Foreskin melanocyte (primary cell): ENCODE measurements at places on chromosomes 16 and 17.
A peak's percentile ranks its signal among the peaks of the same experiment; 100 is the strongest.

GRCh38 chr17:73613271-73614233 is 30.7 kb downstream of the SDK2 start:
- DNase-seq: no peak

GRCh38 chr17:17603178-17603894 is 11.8 kb upstream of the PEMT start:
- DNase-seq: no peak

DNA sequence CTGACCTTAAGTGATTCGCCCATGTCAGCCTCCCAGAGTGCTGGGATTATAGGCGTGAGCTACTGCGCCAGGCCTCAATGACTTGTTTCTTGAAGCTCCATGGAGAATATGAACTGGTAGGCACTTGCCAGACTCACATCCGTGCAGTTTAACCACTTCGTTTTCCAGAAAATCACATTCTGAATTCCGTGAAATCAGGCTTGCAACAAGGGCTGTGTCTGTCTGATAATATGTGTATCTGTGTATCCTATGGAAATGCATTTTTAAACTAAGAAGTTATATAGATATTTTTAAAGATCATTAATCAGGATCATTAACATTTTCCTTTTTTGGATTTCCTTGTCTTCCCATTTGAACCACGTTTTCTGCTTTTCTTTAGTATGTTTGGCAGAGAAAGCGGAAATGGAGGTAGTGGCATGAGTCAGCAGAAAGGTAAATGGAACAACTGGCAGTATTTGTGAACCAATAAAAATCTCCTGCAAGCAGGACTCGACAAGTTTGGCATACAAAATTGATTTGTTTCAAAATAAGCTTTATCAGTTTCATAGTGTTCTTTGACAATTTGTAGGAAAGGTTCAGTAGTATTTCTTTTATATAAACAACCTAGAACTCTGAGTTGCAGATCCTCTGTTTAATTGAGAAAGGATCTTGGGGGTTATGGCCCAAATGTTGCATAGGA is 33.0 kb downstream of the USP10 start:
- no peak for DNase-seq

DNA sequence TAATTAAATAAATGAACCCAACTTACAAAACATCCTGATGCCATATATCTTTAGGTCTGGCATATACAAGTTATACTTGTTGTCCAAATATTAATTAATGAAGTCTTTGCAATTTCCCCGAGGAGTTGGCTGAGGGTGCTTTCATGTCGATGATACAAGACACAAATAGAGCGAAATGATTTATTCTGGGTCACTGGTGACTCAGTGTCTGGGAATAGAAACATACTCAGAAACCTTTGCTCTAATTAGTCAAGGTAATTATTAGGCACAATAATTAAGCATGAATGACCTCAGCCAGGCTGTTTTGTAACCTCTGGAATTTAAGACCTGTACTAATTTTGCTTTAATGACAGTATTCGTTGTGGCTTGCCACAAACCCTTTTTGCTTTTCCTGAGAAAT is 37.0 kb upstream of the HAPSTR1 start:
- no peak for DNase-seq

DNA sequence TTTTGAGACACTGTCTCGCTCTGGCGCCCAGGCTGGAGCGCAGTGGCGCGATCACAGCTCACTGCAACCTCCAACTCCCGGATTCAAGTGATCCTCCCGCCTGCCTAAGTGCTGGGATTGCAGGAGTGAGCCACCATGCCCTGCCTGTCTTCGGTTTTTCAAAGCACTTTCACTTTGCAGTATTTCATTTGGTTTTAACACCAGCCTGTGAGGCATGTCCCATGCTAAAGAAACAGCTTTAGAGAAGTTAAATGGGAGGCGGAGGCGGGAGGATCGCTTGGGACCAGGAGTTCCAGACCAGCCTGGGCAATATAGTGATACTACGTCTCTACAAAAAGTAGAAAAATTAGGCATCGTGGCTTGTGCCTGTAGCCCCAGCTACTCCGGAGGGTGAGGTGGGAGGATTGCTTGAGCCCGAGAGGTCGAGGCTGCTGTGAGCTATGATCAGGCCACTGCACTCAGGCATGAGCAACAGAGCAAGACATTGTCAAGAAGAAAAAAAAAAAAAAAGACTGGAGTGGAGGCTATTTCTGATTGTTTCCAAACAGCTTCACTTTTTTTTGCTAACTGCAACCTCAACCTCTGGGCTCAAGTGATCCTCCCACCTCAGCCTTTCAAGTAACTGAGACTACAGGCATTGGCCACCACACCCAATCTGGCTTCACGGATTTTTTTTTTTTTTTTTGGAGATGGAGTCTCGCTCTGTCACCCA is 1.3 kb downstream of the METTL23 start:
- DNase-seq: no peak

- DNase-seq: peak; percentile 13
Measured at GRCh38 chr17:12107905-12108304, 87.2 kb downstream of the MAP2K4 start.

GRCh38 chr16:35391328-35391727 is 1931.9 kb downstream of the TP53TG3F start:
- DNase-seq: peak; percentile 12

DNA sequence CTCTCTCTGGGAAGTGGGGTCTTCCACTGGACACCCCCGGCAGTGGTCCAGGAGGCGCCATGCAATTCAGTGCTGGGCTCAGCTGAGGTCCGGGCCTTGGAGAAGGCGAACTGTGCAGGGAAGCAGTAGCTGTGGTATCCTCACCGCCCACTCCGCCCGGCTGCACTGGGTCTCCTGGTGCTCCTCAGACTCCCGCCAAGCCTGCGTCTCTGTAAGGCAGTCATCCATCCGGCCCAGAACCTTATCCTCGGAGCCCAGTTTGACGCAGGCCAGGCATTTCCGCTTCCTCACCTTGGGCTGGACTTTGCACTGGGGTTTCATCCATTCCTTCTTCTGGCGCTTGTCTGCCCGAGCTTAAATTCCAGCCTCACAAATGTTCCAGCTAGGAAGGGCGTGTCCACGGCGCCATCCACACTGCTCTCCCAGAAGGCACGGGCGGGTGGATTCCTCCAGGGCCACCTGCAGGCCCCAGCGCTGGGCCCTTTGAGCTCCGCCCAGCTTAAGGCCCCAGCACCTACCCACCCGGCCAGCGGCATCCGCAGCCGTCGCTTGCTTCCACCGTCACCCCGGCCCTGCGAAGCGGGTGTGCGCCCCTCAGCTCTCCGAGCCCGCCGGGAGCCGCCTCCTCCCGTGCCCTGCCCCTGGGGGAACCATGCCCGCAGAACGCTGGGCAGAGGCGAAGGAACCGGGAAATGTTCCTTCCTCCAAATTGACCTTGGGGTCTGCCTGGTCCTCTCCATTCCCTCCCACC is 1884.8 kb downstream of the TP53TG3F start:
- DNase-seq: no peak

DNA sequence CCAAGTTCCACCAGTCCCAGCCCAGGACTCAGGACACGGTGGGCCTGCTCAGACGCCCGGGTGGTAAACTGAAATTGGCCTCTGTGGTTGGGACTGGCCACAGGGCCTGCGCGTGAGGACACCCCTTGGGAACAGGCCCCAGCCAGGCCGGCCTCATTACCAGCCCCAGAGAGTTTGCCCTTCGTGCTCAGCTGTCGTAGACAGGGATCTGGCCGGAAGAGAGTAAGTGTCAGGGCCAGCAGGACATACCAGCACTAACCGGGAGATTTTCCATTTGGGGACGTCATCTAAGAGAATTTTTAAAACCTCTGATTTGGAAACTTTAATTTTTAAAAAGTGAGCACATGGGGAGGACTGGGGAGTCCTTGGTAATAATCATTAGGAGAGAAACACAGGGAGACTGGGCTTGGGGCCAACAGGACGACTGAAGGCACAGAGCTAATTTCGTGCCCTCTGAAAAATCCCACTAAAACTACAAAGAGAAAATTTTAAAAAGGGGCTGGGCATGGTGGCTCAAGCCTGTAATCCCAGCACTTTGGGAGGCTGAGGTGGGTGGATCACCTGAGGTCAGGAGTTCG is 2.4 kb upstream of the RBFOX3 start:
- no peak for DNase-seq

GRCh38 chr16:27052007-27052406 is 14.7 kb upstream of the C16orf82 start:
- DNase-seq: no peak

- DNase-seq: peak; percentile 86
Measured at GRCh38 chr17:71438631-71439146, 682.1 kb upstream of the SOX9 start.

DNA sequence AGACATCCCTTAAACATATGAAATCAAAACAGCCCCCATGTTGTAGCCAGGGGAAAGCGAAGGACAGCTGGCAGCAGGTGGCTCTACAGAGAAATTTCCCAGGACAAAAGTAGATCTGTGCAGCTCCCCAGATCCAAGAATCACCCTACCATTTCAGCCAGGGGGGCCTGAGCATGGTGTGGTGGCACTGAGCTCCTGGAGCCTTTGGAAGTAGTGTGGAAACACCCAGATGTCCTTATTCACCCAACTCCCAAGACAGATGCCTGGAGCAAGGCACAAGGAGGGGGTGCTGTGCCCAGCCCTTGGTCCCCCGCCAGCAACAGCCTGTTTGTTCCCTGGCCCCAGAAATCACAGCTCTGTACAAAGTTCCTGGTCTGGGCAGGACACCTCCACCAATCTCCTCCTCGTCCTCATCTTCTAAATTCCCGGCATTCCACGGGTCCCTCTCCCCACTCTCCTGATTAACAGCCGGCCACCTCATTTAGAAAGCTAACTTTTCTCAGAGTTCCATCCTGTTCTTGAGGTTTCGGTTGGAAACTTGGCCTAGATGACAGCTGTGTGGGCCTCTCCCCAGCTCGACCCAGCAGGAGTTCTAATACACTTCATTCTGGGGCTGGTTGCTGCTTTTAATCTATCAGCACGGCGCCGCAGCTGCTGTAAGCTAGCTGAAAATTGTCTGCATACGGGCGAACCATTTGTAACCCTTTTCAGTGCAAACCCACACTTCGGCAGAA is 191.1 kb downstream of the C16orf78 start:
- no peak for DNase-seq

DNA sequence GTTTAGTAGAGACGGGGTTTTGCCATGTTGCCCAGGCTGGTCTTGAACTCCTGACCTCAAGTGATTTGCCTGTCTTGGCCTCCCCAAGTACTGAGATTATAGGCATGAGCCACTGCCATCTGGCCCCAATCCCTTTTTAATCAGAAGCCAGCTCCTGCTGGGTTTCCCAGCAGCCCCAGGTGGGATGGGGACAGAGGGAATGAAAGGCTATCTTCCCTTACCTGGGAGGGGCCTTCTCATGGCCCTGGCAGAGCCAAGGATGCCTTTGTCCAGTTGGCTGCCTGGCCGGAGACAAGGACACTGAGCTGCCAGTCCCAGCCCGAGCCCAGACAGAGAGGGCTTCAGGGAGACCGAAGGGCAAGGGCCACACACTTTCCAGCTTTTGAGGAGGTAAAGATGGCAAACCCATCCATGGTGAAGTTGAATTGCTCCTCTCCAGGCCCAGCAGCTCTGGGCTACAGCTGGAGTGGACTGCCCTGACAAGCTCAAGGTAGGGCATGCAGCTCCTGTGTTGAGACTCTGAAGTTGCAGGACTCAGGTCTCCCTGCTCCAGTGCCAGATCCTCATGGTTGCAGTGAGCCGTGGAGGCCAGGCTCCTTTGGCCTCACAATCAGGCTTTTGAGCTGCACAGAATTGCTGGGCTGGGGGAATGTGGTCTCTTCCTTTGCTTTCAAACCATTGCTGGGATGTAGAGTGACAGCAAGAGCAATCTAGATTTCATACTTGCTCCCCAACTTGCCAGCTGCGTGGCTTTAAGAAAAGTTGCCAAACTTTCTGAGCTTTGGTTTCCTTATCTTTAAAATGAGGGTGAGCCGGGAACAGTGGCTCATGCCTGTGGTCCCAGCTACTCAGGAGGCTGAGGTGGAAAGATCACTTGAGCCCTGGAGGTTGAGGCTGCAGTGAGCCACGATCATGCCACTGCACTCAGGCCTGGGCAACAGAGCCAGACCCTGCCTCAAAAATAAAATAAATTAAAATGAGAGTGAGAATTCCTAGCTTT is 44.5 kb upstream of the IL34 start:
- DNase-seq: no peak

DNA sequence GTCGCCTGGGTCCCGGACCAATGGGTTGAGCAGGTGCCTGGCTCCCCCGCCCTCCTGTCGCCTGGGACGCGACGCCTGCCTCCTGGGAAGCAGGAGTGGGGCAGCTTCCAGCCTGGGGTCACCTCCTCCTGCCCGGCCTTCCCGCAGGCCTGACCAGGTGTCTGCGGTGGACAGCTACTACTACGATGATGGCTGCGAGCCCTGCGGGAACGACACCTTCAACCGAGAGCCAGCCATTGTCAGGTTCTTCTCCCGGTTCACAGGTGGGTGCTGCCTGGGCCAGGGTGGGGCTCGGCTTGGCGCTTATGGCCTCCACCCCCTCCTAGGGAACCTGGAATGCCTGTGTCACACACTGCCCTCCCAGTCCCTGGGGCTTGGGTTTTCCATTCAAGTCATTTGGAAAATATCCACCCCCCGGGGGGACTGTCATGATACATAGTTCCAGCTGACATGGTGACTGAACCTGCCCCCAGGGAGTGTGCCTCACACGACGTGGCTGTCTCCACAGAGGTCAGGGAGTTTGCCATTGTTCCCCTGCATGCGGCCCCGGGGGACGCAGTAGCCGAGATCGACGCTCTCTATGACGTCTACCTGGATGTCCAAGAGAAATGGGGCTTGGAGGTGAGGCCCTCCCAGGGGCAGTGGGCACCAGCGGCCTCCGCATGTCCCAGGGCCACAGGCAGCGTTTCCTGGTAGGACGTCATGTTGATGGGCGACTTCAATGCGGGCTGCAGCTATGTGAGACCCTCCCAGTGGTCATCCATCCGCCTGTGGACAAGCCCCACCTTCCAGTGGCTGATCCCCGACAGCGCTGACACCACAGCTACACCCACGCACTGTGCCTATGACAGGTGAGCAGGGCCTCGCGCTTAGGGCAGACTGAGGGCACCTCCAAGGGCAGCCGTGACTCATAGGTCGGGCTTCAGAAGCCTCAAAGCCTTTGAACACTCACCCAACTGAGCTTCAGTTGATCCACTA is 2.3 kb downstream of the DNASE1 start:
- DNase-seq: no peak

GRCh38 chr17:41523787-41524186 is 4.3 kb downstream of the KRT19 start:
- no peak for DNase-seq
